Cortex of kidney (tissue), 1 donor: ENCODE measurements at places on chromosomes 2 and 18.

DNA sequence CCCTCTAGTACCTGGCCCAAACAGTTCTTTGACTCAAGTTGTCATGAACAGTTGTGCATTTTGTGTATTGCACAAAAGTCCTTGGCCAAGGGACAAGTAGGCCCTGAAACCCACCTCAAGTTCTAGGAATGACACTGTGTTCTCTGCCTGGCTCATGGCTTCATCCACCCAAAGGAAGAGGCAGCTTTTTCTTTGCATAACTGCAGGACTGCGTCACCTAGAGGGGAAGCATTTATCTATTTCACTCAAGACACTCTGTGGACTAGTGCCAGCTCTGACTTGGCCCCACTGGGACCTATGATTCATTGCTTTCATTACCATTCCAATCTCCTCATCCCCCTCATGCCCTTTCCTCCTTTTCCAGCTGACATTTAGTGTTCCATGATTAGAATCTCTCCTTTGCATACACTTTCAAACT lies 119.3 kb upstream of the SIX2 start:
- DNase-seq, result no peak

GRCh38 chr2:65658881-65659280 lies 226.5 kb upstream of the SPRED2 start:
- DNase-seq, result no peak

DNA sequence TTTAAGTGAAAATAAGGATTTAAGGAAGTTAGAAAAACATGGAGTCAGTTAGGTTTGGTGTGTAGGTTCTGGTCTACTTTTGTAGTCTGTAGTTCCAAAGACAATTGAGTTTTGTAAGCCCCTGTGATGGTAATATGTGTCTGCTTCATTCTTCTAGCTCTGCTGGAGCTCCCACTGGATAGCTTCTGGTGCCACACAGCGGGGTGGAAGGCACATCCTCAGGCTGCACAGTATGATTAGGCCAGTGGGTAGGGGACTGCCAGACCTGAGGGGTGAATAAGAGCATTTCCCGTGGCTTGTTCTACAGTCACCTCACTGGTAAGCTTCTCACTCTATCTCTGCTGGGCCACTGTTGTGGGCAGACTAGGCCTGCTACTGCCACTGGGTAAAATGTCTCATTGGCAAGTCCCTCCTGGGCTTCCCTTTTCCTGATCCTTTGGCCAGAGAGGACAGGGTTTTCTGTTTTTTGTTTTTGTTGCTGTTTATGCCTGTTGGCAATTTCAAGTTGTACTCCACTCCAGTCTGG lies 44.5 kb downstream of the TMEM131 start:
- no peak for DNase-seq

- DNase-seq, result no peak
Observed at GRCh38 chr2:107785756-107786155, 40.9 kb upstream of the RGPD4 start.

- DNase-seq, result no peak
Observed at GRCh38 chr18:40485318-40485717, 1469.7 kb upstream of the PIK3C3 start.

DNA sequence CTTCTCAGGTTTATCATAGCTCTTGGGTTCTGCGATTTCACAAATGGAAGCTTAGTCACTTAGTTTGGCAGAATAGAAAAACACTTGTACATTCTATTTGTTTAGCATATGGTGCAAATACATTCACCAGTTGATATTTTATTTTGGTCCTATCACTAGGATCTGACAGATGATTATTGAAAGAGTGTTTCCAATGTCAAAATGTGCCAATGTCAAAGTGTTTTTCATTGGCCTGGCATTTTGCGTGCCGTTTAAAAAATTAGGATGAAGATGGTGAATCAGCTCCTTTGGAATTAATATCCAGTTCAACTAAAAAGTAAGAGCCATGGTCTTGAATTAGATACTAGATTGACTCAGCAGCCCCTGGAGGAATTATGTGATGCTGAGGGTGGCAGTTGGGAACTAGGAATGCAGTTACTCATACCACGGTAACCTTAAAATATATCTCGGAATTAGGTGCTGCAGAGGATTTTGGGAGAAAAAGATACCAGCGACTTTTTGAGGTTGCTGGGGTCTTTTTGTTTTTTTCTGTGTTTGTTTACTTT lies 87.0 kb downstream of the SPHKAP start:
- DNase-seq, result no peak

DNA sequence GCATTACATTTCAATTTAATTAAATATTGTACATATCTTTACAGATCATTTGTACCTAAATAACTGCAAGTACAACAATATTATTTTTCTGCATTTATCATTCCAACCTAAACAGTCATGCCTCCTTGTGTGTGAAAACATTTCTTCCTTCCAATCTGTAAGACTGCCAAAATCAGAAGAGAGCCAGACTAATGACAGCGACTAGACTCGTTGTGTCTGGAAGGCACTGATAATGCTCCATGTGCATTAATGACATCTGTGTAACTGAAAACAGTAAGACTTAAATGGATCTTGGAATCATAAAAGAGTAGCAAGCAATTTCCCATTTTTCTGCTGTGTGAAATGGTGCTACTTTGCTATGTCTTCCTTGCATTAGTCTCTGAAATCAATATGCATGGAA lies 278.0 kb upstream of the DSEL start:
- no peak for DNase-seq

- DNase-seq, result no peak
Observed at GRCh38 chr2:70017962-70018361, 56.5 kb upstream of the ASPRV1 start.

GRCh38 chr2:223549215-223549614 lies 52.9 kb downstream of the SCG2 start:
- DNase-seq, result no peak

- no peak for DNase-seq
Observed at GRCh38 chr2:51619961-51620360, 588.0 kb upstream of the NRXN1 start.

- no peak for DNase-seq
Observed at GRCh38 chr2:58633613-58634365, 392.7 kb upstream of the FANCL start.

- no peak for DNase-seq
Observed at GRCh38 chr2:195289081-195289480, 367.9 kb upstream of the SLC39A10 start.

GRCh38 chr2:134917888-134918525 lies 615 bp upstream of the CCNT2 start:
- peak; percentile 89 for DNase-seq

DNA sequence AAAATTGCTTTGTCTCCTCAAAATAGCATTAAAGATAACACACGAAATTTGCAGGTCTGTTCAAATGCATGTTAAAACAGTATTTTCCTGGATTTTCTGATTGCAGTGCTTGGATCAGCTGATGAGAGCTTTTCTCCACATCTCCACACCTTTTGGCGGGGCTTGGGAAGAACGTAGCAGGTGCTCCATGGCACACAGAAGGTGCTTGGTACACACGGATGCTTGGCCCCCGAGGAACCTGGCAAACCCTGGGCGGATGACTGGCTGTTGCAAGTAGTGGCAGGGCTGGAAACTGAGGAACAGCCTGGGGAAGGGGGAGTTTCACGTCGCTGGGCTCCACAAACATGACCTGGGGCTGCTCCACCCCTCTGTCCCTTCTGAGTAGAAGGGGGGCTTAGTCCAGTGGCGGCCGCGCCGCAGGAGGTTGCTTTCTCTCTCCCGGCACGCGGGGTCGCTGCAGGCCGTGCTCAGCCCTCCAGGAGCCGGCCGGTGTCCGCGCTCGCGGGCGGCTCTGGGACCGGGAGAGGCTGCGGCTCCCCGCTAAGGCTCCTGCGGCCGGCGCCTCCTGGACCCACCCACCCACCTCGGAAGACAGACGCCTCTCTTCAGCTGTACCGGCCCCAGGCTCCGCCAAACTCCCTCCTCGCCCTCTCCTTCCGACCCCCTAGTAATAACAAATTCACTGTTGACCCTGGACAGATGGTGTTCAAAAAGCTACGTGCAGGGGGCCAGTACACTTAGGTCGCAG lies 69.3 kb downstream of the MARCO start:
- no peak for DNase-seq

DNA sequence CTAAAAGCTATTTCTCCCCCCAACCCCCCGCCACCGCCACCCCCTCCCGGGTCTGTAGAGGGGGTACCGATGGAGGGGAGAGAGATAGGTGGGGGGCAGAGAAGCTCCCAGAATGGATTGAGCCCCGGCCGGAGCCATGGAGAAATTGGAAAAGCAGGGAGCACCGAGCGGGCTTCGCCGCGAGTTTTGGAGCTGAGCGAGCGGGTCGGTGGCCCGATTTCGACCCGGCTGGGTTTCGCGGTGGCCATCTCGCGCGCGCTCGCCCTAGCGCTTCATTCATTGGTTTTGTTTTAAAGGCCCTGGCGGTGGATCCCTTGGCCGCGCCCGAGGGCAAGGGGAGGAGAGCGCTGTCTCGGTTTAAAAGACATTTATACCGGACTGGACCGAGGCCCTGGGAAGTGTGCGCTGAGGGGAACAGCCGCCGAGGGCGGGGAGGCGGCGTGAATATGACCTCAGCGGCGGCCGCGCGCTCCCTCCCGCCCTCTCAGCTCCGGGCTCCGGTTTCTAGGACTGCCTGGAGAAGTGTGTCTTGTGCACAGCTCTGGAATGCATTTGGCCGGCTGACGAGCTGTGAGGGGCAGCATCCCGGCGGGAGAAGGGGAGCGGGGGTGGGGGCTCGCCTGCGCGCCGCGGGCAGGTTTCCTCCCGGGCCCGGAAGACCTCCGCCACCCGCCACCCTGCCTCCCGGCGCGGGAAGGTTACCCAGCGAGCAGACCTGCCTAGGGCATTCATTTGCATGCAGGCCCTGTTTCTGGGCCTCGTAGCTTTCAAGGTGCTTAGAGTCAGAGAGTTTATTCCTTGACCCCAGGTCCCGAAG lies 1.7 kb upstream of the SMAD7 start:
- DNase-seq, result no peak

DNA sequence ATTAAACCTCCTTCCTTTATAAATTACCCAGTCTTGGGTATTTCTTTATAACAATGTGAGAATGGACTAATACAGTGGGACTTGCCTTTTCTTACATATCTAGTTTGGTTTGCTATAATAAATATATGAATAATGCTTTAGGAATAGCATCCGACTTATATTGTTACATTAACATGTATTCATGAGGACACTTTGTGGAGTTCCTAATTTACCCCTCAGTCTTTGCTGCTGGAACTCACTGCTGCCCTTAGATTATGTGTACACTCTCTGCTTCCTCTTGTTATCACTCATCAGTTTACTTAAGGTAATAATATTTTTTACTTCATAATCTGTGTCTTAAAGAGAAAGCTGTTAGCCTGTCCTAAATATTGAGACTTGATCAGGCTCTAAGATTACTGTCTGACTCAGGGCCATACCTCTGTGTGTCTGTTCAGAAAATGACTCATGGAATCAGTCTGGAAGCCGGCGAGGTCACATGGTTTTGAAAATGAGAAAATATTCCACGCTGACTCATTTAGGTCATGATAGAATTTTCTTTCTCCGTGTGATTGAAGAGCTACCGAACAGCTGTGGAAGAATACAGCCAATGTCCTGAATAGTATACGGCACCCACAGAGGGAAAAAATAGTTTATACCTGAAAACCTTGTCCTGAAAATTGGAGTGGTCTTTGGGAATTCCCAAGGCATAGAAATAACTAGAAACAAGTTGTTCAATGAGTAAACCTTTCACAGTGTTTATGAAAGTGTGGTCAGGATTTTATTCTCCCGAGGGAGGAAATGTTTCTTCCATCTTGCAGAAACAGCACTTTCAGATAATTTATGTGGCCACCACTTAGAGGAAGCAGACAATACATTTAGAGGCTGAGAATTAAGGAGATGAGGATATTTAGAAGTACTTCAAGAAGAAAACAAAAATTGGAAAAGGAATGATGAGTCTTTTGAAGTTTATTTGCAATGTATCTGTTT lies 156.4 kb downstream of the DSEL start:
- DNase-seq, result no peak

GRCh38 chr2:20562540-20563225 lies 88.2 kb downstream of the HS1BP3 start:
- no peak for DNase-seq

DNA sequence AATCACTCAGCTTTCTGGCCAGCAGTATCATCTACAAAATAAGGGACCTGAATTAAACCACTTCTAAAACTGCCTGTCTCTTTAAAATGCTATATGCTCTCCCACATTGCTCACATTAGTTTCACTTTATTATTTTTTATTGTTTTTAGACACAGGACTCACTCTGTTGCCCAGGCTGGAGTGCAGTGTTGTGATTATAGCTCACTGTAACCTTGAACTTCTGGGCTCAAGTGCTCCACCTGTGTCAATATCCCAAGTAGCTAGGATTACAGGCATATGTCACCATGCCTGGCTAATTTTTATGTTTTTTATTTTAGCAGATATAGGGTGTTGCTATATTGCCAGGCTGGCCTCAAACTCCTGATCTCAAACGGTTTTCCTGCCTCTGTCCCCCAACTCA lies 591.3 kb upstream of the ZNF804A start:
- no peak for DNase-seq
